Heart right ventricle (tissue), 16 donors: ENCODE measurements at places on chromosomes 2 and 18.

DNA sequence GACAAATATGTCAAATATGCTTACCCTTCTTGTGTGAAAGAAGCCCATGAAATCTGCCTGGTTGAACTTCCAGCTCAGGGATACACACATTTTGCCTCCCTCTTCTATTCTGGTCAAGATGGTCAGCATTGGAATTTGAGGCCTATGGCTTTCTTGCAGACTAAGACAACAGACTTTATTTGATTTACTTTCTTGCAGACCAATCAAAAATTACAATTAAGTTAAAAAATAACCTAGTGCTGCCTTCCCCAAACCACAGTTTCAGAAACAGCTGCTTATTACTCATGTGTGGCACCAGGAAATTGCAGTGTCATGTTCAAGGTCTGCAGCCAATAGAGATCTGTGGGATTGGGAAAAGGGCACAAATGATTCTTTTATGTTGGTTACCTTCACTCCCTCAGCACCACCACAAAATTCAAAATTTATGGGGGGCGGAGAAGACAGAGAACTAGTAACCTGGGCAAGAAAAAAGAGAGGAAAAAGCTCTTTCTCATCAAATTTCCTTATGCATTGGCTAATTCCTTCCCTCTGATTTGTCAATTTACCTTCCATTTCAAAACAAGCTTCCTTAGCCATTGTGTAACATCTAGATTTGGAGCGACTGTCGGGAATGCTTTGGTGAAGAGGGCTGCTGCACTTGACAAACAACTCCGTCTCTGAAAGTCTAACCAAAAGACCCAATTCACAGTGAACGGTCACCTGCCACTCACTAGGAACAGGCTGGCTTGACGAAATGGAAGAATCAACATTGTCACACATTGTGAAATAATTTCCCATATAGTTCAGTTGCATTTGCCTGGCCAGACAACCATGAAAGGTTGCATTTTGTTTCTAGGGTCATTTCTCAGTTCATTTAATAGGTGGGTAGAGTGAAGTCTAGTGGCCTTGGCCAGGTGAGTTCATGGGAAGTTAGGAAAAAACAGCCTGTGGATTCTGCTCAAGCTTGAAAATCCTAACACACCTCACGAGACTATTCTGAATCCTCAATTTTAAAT, 100.4 kb upstream of the FZD5 start:
- no peaks in the 10 kb centered on the region for H3K4me1 ChIP-seq
- H3K27ac ChIP-seq = no peak overlapping the region
- no peaks in the 10 kb centered on the region for H3K36me3 ChIP-seq
- no peak for DNase-seq

DNA sequence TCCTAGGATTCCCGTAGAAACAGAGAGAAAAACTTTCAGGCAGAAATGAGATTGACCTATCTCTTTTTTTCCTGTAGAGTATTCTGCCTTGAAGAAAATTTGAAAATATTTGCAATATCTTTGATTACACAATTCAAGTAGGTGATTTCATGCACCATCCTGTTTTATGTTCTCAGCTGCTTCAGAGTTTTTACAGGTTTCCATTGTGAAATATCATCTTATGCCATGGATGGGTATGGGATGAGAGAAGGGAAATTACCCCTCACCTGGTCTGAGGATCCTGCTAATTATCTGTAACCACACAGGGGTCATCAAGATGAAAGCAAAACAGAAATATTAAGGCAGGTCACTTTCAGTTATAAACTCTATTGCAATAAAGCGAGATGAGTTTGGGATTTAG, 264.8 kb downstream of the TXNL1 start:
- no peak overlapping the region for H3K27ac ChIP-seq
- no peaks in the 10 kb centered on the region for H3K36me3 ChIP-seq
- no peak for DNase-seq
- H3K27me3 ChIP-seq = no peaks in the 10 kb centered on the region
- no peak overlapping the region for H3K4me3 ChIP-seq

GRCh38 chr2:43569921-43570320, 25.9 kb downstream of the THADA start:
- peaks cover 100% of the 10 kb centered on the region for H3K36me3 ChIP-seq
- no peak overlapping the region for H3K4me3 ChIP-seq
- H3K27ac ChIP-seq = no peak overlapping the region
- DNase-seq = no peak

DNA sequence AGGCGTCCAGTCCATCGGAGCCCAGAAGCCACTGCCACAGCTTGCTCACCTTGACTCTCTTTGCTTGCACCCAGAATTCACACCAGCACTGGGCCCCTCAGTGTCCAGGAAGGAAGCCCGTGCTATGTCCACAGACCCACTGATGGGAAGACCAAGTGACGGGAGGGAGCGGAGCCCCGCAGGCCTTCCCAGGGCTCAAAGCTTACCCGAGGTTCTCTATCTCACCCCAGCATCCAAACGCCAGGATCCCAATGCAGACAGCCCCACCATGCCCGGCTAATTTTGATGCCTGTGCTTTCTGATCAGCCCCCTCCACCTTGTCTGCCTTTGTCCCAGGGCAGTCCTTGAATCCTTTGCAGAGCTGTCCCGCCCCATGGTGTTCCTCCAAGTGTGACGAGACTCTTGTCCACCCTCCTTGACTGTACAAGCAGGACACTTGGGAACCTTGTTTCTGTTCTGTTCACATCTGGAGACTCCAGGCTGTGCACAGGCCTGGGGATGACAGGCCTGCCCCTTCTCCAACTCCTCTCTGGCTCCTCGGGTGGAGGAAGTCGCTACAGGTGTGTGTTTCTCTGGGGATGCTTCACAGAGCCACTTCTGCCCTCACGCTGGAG, 12.0 kb downstream of the NPPC start:
- no peak overlapping the region for H3K4me3 ChIP-seq
- no peak overlapping the region for H3K27ac ChIP-seq
- peaks cover 8% of the 10 kb centered on the region for H3K27me3 ChIP-seq
- H3K36me3 ChIP-seq = no peaks in the 10 kb centered on the region
- no peaks in the 10 kb centered on the region for H3K4me1 ChIP-seq

GRCh38 chr2:150168595-150169236, 318.8 kb downstream of the RND3 start:
- no peak overlapping the region for H3K4me3 ChIP-seq
- H3K4me1 ChIP-seq = no peaks in the 10 kb centered on the region
- H3K36me3 ChIP-seq = no peaks in the 10 kb centered on the region
- DNase-seq = no peak

DNA sequence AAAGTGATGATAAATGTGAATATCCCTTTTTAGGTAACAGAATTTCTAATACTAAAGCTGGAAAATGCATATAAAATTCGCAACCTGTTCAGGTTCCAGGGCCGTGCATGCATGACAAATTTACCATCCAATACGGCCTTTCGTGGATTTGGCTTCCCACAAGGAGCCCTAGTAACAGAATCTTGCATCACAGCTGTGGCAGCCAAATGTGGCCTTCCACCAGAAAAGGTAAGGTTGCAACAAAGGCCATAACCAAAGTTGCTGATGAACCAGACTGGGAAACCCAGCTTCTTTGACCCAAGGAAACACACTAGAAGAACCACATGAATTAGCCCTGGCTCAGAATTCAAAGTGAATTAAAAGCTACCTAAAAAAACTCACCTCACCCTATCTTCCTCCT, 49.6 kb upstream of the BZW1 start:
- no peaks in the 10 kb centered on the region for H3K27me3 ChIP-seq
- H3K4me3 ChIP-seq = no peak overlapping the region
- no peaks in the 10 kb centered on the region for H3K36me3 ChIP-seq
- no peak overlapping the region for H3K27ac ChIP-seq

DNA sequence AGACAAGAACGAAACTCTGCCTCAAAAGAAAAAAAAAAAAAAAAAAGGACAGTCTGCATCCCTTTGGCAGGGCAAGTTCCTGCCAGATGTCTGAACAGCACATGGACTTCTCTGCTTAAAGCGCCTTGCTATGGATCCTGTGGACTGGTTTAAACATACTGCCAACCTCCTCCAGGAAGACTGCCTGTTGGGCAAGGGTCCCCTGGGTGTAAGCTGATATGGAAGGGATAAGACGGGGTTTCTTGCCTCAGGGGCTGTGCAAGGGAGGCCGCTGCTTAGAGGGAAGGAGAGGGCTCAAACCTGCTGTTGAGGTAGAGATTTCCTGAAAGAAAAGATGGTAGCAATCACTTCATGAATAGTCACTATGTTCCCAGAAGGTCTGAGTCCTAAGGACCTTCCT, 22.2 kb downstream of the SKA1 start:
- DNase-seq = no peak
- no peaks in the 10 kb centered on the region for H3K27me3 ChIP-seq
- H3K4me1 ChIP-seq = no peaks in the 10 kb centered on the region
- no peaks in the 10 kb centered on the region for H3K36me3 ChIP-seq

DNA sequence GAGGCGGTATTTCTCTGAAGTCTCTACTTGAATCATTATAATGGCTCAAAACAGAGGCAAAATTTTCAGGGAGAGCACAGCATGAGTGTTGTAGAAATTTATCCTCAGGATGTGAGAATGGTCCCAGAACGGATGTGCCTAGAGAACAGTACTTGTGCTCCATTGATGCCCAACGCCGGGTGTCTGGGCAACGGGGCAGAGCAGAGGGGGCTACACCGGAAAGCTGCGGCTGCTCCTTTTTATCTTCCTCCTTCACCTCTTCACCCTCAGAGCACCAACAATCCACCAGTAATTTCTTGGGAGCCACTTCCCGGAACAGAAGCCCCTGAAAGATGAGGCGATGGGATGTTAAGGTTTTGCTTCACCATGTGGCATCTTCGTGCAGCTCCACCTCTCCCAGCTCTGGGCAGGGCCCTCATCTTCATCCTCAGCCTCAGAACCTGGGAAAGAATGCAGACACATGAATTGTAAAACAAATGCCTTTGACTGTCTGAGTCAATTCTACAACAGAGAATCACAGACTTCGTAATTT, 71.5 kb downstream of the PTGR3 start:
- DNase-seq = no peak
- H3K36me3 ChIP-seq = no peaks in the 10 kb centered on the region
- peaks cover 6% of the 10 kb centered on the region for H3K27me3 ChIP-seq
- no peak overlapping the region for H3K4me3 ChIP-seq

GRCh38 chr18:75127143-75128021, 81.6 kb downstream of the PTGR3 start:
- H3K4me1 ChIP-seq = no peaks in the 10 kb centered on the region
- H3K4me3 ChIP-seq = no peak overlapping the region
- H3K27me3 ChIP-seq = peaks cover 8% of the 10 kb centered on the region
- H3K27ac ChIP-seq = no peak overlapping the region
- no peak for DNase-seq
- no peaks in the 10 kb centered on the region for H3K36me3 ChIP-seq

- H3K36me3 ChIP-seq = no peaks in the 10 kb centered on the region
- no peak overlapping the region for H3K27ac ChIP-seq
- H3K4me3 ChIP-seq = no peak overlapping the region
- no peaks in the 10 kb centered on the region for H3K4me1 ChIP-seq
Measured at GRCh38 chr18:68667121-68667520, 47.8 kb downstream of the TMX3 start.

GRCh38 chr2:106530866-106531265, 43.7 kb downstream of the CD8B2 start:
- H3K4me1 ChIP-seq = no peaks in the 10 kb centered on the region
- DNase-seq = no peak
- no peaks in the 10 kb centered on the region for H3K36me3 ChIP-seq
- H3K27ac ChIP-seq = no peak overlapping the region
- no peaks in the 10 kb centered on the region for H3K27me3 ChIP-seq

DNA sequence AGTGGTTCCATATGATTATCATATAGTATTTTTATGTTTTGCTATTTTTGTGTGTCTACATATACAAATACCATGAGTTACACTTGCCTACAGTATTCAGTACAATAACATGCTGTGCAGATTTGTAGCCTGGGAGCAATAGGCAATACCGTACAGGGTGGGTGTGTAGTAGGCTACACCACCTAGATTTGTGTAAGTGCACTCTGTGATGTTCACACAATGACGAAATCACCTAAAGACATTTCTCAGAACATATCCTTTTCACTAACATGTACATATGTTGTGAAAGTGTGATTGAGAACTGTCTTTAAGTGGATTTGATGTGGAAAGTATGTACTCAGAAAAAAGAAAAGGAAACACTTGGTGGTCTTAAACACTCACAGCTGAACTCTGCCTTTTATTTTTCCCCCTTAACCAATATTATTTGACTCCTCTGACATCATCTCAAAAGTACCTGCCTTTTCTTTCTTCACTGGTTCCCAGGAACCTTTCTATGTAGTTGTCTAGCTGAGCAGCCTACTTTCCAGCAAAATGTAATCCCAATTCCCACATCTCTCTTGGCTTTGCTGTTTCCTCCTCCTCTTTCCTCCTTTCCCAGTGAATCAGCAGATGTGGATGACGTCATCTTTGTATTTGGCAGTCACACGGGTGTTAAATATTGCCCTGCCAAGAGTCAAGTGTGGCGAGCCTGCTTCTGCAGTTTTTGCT, 47.7 kb downstream of the OSBPL6 start:
- DNase-seq = no peak
- H3K27ac ChIP-seq = no peak overlapping the region
- no peaks in the 10 kb centered on the region for H3K27me3 ChIP-seq
- H3K4me1 ChIP-seq = peaks cover 14% of the 10 kb centered on the region

DNA sequence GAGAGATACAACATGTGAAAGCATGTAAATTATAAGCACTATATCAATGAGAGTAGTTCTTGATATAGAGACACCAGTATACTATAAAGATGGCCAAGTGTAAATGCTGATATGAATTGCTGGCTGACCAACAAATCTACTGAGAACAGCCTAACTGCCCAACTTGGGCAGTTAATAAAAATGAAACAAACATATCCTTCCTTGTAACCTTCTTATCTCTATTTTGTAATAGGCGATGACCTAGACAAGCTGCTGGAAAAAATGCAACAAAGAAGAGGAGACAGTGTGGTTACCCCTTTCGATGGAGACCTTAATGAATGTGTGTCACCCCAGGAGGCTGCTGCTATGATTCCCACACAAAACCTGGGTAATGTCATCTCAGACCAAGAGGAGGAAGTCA, 148.7 kb downstream of the ESCO1 start:
- H3K27me3 ChIP-seq = no peaks in the 10 kb centered on the region
- H3K36me3 ChIP-seq = no peaks in the 10 kb centered on the region
- H3K4me3 ChIP-seq = no peak overlapping the region

DNA sequence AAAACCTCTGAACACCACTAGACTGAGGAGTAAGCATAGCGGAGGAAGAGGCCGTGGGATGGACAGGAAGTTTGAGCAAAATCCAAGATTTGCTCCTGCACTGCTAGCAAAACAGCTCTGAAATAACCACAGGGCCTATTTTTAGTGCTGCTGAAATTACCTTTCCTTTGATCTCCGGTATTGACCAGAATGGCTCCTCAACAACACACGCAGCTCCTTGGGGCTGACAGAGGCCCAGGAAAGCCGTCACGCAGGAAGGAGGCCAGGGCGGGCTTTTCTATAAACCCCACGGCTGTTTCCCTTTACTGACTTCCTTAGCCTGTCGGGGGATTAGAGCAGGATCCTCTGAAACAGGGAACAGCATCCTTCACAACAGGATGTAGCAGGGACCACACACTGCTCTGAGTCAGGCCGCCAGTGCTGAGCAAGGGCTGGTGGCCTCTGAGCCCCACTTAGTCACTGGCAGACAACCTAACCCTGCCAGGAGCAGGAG, 80.8 kb upstream of the LCLAT1 start:
- H3K27ac ChIP-seq = peak overlapping the region; percentile 43
- H3K27me3 ChIP-seq = no peaks in the 10 kb centered on the region
- H3K4me3 ChIP-seq = no peak overlapping the region

- no peaks in the 10 kb centered on the region for H3K27me3 ChIP-seq
- no peaks in the 10 kb centered on the region for H3K36me3 ChIP-seq
- peak; percentile 29 for DNase-seq
- no peak overlapping the region for H3K27ac ChIP-seq
Measured at GRCh38 chr2:135913727-135914365, 37.6 kb upstream of the MCM6 start.
